RWPE2 (cell line): ENCODE measurements at places on chromosomes 13 and 19.

GRCh38 chr13:113106711-113107351 is 1.2 kb downstream of the F7 start:
- DNase-seq, result no peak
- H3K36me3 ChIP-seq, result no peaks in the 10 kb centered on the region
- H3K4me3 ChIP-seq, result no peak overlapping the region
- peaks cover 19% of the 10 kb centered on the region for H3K27me3 ChIP-seq
- no peaks in the 10 kb centered on the region for H3K4me1 ChIP-seq

DNA sequence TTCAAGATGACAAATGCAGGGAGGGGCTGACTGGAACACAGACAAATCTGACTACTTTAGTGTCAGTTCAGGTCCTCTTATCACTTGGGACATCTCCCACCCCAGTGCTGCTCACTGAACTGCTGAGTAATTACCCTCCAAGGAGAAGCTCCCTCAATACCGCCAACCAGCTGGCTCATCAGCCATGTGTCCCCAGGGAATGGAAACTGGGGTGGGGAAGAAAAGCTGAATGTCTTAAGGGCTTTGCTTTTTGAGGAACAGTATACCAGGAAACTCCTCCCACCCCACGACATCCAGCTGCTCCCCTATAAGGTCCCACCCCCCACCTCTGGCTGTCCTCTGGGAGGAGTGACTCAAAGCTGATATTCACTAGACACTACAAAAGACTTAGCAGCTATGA is 2.0 kb downstream of the ZNF823 start:
- H3K27me3 ChIP-seq, result no peaks in the 10 kb centered on the region
- DNase-seq, result no peak
- peak overlapping the region; percentile 2 for H3K27ac ChIP-seq
- H3K4me1 ChIP-seq, result peaks cover 24% of the 10 kb centered on the region
- H3K4me3 ChIP-seq, result no peak overlapping the region
- H3K36me3 ChIP-seq, result peaks cover 6% of the 10 kb centered on the region; the same call in 1 of the 2 replicates

DNA sequence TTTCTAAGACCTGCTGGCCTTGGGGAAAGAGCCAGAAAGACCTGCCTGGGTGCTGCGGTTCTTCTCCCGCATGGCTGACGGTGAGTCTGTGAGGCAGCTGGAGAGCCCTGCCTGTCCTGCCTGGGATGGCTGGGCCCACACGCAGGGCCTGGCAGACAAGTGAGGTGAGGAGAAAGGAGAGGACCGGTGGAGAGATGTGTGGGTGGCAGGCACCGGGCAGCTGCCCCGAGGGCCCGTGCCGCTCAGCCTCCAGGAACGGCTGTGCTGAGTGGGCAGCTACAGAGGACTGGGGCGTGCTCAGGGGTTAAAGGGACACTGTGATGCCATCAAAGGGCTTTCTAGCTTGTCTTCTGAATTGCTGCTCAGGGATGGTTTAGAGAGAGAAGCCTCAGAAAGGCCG is 53.8 kb downstream of the MLLT1 start:
- H3K4me1 ChIP-seq, result peaks cover 6% of the 10 kb centered on the region
- H3K27ac ChIP-seq, result no peak overlapping the region
- no peaks in the 10 kb centered on the region for H3K27me3 ChIP-seq

- no peaks in the 10 kb centered on the region for H3K27me3 ChIP-seq
- H3K27ac ChIP-seq, result no peak overlapping the region
- no peak for DNase-seq
- no peaks in the 10 kb centered on the region for H3K36me3 ChIP-seq
- H3K4me3 ChIP-seq, result no peak overlapping the region
Observed at GRCh38 chr19:45243144-45243732, 2.0 kb downstream of the EXOC3L2 start.

DNA sequence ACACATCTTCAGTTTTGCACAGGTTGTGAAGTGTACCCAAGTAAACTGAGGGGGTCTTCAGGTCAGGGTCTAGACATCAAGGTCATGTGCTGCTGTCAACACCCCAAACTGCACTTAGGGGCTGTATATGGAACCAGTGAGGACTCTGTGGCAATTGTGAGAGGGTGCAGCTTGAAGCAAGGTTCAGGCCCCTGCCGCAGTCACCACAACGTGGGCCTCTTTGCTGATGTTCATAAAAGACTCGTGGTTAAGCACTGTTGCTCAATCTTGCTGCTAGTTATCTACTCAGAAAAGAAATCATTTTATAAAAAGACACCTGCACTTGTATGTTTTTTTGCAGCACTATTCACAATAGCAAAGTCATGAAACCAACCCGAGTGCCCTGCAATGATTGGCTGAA is 907.4 kb downstream of the UQCRFS1 start:
- no peak for DNase-seq
- H3K4me1 ChIP-seq, result no peaks in the 10 kb centered on the region
- H3K27me3 ChIP-seq, result no peaks in the 10 kb centered on the region
- H3K36me3 ChIP-seq, result no peaks in the 10 kb centered on the region
- H3K4me3 ChIP-seq, result no peak overlapping the region

GRCh38 chr13:65468628-65469027 is 1761.5 kb downstream of the PCDH9 start:
- no peaks in the 10 kb centered on the region for H3K36me3 ChIP-seq
- no peak for DNase-seq
- no peaks in the 10 kb centered on the region for H3K27me3 ChIP-seq
- no peak overlapping the region for H3K27ac ChIP-seq
- no peak overlapping the region for H3K4me3 ChIP-seq

DNA sequence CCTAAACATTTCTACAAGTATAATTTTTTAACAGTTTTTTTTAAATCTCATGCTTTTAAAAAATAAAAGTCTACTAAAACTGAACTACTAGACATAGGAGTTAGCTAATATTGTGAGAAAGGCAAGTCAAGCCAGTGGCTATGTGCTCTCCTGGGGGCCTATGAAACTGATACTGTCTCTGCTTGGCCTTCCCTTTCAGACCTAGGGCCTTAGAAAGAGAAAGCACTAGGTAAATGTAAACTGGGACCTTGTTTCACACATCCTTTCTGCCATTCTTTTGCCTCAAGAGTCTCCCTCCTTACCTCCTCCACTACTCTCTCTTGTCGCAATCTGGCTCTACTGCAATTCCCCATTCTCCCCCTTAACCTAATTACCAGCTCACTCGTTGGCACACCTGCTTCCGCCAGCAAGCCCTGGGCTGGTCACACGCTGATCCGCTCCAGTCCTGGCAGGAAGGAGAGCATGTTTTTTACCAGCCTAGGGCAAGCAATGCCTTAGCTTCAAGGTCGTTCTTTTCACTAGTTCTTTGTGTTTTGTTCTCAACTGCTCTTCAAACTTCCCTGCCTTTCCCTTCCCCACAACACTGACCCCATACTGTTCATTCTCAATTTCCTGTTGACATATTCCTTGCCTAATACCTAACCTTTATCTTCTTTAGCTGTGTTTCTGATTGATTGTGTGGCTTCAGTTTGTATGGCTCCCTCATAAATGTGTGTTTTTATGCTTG is 23.1 kb downstream of the TBC1D4 start:
- H3K27ac ChIP-seq, result no peak overlapping the region
- no peaks in the 10 kb centered on the region for H3K36me3 ChIP-seq
- no peaks in the 10 kb centered on the region for H3K27me3 ChIP-seq

DNA sequence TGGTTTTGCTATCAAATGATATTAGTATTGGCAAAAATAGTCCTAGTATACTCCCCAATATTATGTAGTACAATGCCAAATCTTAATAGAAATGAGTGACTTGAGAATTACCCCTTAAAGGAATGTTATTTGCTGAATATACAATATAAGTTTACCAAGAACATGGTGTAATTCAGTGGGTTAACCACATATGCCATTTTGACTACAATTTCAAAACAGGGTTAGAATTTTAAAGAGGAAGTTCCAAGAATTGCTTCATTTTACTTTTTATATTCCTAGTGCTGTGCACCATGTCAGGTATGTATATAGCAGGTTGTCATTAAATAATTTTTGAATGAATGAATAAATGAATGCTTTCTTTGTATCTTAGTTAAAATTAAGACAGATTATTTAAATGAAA is 66.3 kb downstream of the LMO7 start:
- DNase-seq, result no peak
- no peak overlapping the region for H3K27ac ChIP-seq

- peaks cover 23% of the 10 kb centered on the region for H3K4me1 ChIP-seq
- no peak overlapping the region for H3K4me3 ChIP-seq
- no peak overlapping the region for H3K27ac ChIP-seq
- H3K27me3 ChIP-seq, result no peaks in the 10 kb centered on the region
Observed at GRCh38 chr19:48629599-48630295, 7.4 kb downstream of the DBP start.

GRCh38 chr19:16887353-16888265 is 1.2 kb upstream of the F2RL3 start:
- peaks cover 13% of the 10 kb centered on the region for H3K4me1 ChIP-seq
- DNase-seq, result no peak
- no peaks in the 10 kb centered on the region for H3K27me3 ChIP-seq

DNA sequence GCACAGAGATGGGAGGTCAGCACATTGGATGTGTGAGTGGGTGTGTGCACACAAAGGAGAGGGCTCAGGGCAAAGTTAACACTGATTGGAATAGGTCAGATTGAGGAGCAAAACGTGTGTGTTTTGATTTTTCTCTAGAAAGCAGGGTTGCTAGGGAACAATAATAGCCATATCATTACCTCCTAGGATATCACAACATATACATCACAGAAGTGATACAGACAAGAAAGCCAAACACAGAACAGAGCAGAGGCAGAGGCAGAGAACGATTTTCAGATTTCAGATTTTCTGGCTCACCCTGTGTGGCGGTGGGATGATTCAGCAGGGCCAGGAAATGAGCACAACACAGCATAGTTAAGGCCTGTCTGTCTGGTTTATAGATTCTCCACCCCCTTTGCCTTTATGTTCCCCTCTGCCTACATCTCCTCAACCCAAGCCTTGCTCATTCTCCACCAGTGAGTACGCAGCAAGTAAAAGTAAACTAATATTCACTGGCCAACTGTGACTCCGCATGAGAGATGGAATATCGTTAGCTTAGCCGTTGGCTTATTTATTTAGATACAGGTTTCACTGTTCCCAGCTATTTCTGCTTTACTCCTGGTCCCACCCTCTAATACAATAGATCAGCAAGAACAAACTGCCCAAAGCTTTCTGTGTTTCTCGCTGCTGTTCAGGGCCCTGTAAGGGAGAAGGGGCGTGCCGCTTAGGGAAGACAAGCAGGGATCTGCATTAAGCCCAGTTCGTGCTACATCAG is 182.7 kb upstream of the TSC22D1 start:
- no peaks in the 10 kb centered on the region for H3K36me3 ChIP-seq
- DNase-seq, result no peak
- no peak overlapping the region for H3K4me3 ChIP-seq
- H3K27me3 ChIP-seq, result no peaks in the 10 kb centered on the region
- peaks cover 39% of the 10 kb centered on the region for H3K4me1 ChIP-seq
- H3K27ac ChIP-seq, result peak overlapping the region; percentile 93

DNA sequence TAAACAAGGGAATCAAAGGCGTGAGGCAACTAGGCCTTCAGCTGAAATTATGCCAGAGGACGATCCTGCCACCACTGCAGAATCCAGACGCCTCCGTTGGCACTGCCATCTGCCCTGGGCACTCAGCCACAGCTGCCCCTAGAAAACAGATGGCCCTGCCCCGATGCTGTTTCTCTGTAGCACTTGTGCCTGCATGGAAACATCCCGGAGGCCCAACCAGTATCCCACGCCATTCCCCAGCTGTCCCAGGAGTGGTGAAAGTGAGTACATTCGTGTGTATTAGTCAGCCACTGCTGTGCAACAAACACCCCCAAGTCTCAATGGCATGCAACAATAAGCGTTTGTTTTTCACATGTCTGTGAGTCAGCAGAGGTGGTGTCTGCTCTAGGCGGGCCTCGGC is 8.9 kb upstream of the CRTC1 start:
- no peak overlapping the region for H3K27ac ChIP-seq
- H3K4me1 ChIP-seq, result peaks cover 15% of the 10 kb centered on the region
- DNase-seq, result no peak
- no peaks in the 10 kb centered on the region for H3K36me3 ChIP-seq
- H3K4me3 ChIP-seq, result no peak overlapping the region

DNA sequence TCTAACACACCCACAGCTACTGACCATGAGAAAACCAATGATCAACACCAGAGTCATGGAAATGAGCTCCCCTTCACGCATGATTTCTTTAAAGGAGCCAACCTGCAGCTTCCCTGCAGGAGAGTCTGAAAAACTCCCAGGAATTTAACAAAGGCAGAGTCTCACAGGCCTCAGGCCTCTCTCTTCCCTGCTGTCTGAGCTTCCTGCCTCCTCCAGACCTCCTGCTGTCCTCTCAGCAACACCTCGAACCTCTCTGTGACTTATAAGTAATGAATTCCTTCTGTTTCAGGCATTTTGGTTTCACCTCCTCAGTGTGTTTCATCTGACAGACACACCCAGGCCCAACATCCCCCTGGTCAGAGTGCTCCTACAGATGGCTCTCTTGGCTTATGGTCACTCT is 1044.4 kb downstream of the UQCRFS1 start:
- no peaks in the 10 kb centered on the region for H3K36me3 ChIP-seq
- no peak for DNase-seq
- H3K27me3 ChIP-seq, result no peaks in the 10 kb centered on the region
- H3K4me1 ChIP-seq, result no peaks in the 10 kb centered on the region
- no peak overlapping the region for H3K27ac ChIP-seq
- no peak overlapping the region for H3K4me3 ChIP-seq
